NCI-H2081 (cell line): ENCODE measurements at places on chromosomes 5 and 9.

DNA sequence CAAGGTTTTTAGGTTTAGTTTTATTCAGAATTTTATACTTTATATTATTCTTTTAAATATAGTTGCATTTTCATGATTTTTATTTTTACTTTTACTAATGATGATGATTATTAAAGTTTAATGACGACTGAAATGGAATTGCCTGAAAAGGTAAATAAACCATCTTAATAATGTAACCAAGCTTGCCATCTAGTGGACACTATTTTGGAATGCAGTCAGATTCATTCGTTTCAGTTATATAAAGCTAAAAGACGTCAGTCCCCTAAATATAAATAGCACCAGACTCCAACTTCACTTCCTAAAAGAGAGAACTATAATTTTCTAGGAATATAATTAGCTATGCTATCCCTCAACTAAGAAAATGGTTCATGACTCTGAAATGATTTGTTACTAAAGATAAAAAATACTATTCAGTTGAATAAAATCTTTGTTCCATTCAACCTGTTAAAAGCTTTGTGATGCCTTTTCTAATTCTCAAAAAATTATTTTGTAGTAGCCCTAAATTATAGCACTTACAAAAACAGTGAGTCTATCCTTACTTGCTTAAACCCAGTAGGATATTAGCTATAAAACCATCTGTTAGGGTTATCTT is 19.9 kb downstream of the ABITRAM start:
- DNase-seq, result peak; percentile 49

DNA sequence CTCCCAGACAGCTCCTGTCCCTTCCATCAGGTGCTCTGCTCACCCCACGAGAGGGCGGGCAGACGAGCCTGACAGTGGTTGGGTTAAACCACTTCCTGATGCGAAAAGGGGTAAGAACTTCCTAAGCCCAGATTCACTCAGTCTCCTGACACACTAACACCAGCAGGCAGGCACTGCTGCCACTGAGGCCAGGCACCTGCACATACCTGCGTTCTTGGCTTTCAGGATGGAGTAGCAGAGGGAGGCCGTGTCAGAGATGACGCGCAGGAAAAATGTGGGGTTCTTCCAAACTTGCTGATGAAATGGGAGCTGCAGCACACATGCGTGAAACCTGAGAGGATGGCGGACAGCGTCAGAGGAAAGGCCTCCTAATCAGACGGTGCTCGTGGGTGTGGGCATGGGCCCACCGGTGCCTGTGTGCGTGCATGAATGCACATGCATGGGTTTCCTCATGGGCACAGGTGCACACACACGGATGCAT is 29.9 kb downstream of the SLC6A18 start:
- DNase-seq, result no peak

DNA sequence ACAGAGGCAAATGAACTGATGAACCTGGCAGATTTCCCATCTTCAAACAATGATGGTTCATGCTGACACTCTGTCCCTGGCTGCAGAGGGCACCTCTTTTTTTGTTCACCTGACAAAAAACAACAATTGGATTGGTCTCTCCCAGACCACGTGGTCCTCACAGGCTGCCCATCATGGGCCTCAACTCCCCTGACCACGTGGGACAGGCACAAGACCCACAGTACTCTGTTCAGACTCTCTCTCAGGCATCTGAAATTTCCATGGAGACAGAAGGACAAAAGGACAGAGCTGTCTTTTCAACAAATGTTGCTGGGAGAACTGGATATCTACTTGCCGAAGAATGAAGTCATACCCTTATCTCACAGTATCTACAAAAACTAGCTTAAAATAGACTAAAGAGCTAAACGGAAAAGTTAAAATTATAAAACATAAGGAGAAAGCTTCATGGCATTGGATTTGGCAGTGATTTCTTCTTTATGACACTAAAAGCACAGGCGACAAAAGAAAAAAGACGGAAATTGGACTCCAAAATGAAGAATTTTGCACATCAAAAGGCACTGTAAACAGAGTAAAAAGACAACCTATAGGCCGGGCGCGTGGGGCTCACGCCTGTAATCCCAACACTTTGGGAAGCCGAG is 12.2 kb upstream of the DRD1 start:
- no peak for DNase-seq

GRCh38 chr5:153429761-153430380 is 60.6 kb upstream of the GRIA1 start:
- no peak for DNase-seq

- peak; percentile 85 for DNase-seq
These were observed 23.5 kb downstream of the ODF2 start for GRCh38 chr9:128479262-128479661.

- no peak for DNase-seq
These were observed 23.9 kb upstream of the FANCC start for GRCh38 chr9:95341293-95341962.

- DNase-seq, result no peak
These were observed at the start of gene COL15A1 for GRCh38 chr9:98943682-98944056. Gene COL15A1 (plus strand): TSS chr9:98943907. CDS start chr9:98944062, 155 bp downstream.
